ENCODE measurements at places on chromosomes 13 and 19.

DNA sequence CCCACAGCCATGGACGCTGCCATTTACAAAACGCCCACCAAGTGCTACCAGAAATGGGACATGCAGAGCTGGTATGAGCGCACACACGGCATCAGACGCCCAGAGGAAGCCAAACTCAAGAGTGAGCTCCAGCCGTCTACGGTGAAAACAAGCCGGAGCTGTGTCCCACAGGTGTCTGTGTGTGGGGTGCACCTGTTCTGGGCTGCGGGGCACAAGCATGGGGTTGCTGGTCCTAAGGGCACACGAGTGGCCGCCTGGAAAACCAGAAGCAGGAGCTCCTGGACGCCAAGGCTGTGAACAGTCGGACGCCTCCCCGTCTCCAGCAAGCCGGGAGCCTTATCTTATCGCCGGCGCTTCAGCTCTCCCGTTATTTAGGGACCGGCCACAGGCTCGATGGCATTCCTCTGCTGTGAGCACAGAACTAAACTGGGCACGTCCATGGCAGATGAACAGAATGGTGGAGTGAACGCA lies 1.3 kb downstream of the ADPRHL1 start:
- peaks cover 6% of the 10 kb centered on the region for H3K4me1 ChIP-seq
- no peak for DNase-seq
- peaks cover 4% of the 10 kb centered on the region for H3K36me3 ChIP-seq
- no peaks in the 10 kb centered on the region for H3K27me3 ChIP-seq
- no peak overlapping the region for H3K4me3 ChIP-seq
- no peak overlapping the region for H3K27ac ChIP-seq

DNA sequence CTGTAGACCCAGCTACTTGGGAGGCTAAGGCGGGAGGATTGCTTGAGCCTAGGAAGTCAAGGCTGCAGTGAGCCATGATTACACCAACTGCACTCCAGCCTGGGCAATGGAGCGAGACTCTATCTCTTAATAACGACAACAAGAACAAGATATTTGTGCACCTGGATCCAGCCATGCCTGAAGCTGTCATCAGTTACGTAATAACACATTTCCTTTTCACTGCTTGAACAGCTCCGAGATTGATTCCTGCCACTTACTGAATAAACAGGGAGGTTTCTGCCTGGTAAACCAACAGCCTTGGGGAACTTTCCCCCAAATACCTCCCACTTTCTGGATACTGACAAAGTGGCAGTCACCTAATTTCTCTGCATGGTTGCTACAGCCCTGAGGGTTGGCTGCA lies 5.4 kb downstream of the KANK2 start:
- no peak overlapping the region for H3K4me3 ChIP-seq
- no peaks in the 10 kb centered on the region for H3K27me3 ChIP-seq
- H3K36me3 ChIP-seq, result no peaks in the 10 kb centered on the region
- peaks cover 9% of the 10 kb centered on the region for H3K4me1 ChIP-seq
- DNase-seq, result no peak

DNA sequence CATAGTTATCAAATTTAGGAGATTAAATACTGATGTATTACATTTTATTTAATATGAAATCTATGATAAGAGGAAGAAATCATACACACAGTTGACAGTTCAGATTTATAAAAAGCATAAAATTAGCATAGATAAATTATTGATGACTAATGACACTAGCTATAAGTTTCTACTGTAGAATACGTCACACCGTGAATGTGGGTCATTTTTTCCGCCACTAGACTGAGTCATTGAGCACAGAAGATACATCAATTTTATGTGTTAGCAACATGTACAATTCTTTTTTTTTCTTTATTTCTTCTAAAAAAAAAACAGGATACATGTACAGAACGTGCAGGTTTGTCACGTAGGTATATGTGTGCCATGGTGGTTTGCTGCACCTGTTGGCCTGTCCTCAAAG lies 22.2 kb downstream of the AP2S1 start:
- no peaks in the 10 kb centered on the region for H3K27me3 ChIP-seq
- DNase-seq, result no peak
- no peaks in the 10 kb centered on the region for H3K4me1 ChIP-seq
- no peak overlapping the region for H3K27ac ChIP-seq

DNA sequence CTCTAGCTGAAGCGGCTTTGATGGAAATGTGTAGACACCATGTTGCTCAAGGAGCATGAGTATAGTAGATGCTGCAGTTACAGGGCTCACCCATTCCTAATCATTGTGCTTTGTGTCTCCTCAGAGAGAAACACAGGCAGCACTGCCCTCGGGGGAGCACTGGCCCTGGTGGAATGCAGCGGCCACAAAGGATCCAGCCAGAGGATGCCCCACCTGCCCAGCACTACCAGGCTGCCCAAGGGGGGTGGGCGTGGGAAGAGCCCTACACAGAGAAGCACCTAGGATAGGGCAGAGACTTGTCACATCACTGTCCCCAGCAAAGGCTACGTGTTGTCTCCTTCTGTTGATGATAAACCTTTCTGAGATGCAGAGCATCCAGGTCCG lies 9.0 kb downstream of the TUBA3C start:
- H3K4me3 ChIP-seq, result no peak overlapping the region
- H3K27ac ChIP-seq, result no peak overlapping the region
- H3K36me3 ChIP-seq, result no peaks in the 10 kb centered on the region
- DNase-seq, result no peak

- no peak for DNase-seq
- no peaks in the 10 kb centered on the region for H3K4me1 ChIP-seq
- no peak overlapping the region for H3K4me3 ChIP-seq
- no peaks in the 10 kb centered on the region for H3K36me3 ChIP-seq
- H3K27ac ChIP-seq, result no peak overlapping the region
- no peaks in the 10 kb centered on the region for H3K27me3 ChIP-seq
Measured at GRCh38 chr13:40605573-40605972, 60.9 kb downstream of the FOXO1 start.

GRCh38 chr13:24080134-24080533 lies 80.4 kb upstream of the SPATA13 start:
- H3K36me3 ChIP-seq, result no peaks in the 10 kb centered on the region
- no peak overlapping the region for H3K4me3 ChIP-seq
- DNase-seq, result no peak
- H3K27ac ChIP-seq, result no peak overlapping the region
- H3K4me1 ChIP-seq, result no peaks in the 10 kb centered on the region
- H3K27me3 ChIP-seq, result no peaks in the 10 kb centered on the region

DNA sequence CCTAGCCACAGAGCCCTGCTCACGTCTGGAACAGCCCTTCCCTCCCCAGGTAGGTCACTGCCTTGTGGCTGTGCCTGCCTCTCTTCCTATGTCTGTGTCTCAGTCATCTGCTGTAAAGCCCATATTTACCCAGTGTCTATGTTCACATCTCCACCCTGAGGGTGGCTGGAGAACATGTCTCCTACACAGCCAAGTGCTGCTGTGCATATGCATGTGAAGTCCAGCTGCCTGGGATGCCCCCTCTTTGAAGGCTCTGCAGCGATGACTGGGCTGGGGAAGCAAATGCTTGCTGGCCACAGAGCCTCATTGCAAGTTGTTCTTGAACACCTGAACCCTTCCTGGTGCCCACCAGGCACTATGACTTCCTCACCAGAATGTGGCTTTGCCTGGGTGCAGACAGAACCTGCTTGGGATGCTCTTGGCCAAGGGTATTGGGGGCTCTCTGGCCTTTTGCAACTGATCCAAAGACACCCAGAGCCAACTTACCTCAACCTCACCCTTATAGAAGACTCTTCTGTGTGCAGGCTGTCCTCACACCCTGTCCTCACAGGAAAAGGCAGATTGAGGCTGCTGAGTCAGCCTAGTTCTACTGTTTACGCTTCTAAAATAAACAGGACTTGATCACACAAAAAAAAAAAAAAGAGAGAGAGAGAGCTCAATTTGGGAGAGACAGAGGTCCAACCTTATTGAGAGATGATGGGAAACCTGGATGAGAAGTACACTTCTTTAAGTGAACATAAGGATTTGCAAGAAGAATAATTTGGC lies 26.5 kb downstream of the MRPL57 start:
- H3K4me1 ChIP-seq, result no peaks in the 10 kb centered on the region
- no peak for DNase-seq
- H3K4me3 ChIP-seq, result no peak overlapping the region
- no peaks in the 10 kb centered on the region for H3K36me3 ChIP-seq
- H3K27me3 ChIP-seq, result no peaks in the 10 kb centered on the region
- H3K27ac ChIP-seq, result no peak overlapping the region

DNA sequence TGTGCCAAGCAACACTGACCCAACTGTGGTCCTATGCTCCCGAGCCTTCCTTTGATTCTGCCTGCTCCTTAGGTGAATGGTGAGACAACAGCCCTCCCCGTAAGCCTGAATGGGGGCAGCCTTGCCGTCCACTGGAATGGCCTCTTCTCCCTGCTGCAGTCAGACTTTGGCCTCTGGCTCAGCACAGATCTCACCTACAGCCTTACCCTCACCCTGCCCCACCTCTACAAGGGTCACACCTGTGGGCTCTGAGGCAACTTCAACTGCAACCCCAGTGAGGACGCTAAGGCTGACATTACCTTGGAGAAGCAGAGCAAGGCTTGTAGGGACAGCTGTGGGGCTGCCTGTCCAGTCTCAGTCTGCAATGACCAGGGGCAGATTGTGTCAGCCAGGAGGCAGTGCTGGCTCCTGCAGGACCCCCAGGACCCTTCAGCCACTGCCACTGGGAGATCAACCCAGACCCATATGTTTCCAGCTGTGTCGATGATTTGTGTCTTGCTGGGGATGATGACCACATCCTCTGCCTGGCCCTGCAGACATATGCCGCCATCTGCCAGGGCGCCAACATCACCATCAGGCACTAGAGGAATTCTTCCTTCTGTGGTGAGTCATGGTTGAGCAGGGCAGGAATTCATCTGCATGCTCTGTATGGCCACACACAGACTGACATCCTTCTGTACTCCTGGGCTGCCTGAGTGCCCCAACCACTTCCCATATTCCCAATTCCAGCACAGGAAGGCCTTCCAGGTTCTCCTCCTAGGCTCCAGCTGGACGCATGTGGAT lies 27.3 kb upstream of the FXYD3 start:
- H3K4me1 ChIP-seq, result peaks cover 8% of the 10 kb centered on the region
- no peak overlapping the region for H3K27ac ChIP-seq
- no peaks in the 10 kb centered on the region for H3K27me3 ChIP-seq

- no peaks in the 10 kb centered on the region for H3K36me3 ChIP-seq
- no peak overlapping the region for H3K4me3 ChIP-seq
- no peaks in the 10 kb centered on the region for H3K4me1 ChIP-seq
- no peak overlapping the region for H3K27ac ChIP-seq
Measured at GRCh38 chr13:18953139-18953930, 228.3 kb downstream of the TUBA3C start.

- H3K4me1 ChIP-seq, result peaks cover 3% of the 10 kb centered on the region
- no peaks in the 10 kb centered on the region for H3K27me3 ChIP-seq
- no peaks in the 10 kb centered on the region for H3K36me3 ChIP-seq
- no peak for DNase-seq
- H3K27ac ChIP-seq, result no peak overlapping the region
Measured at GRCh38 chr19:38204728-38205127, 19.3 kb downstream of the DPF1 start.

GRCh38 chr19:12112701-12113100 lies 27.4 kb downstream of the ZNF20 start:
- DNase-seq, result no peak
- H3K4me3 ChIP-seq, result no peak overlapping the region
- H3K36me3 ChIP-seq, result 0 out of 2 replicates have a peak, but pooled peaks cover 3% of the 10 kb centered on the region
- no peaks in the 10 kb centered on the region for H3K27me3 ChIP-seq
- H3K4me1 ChIP-seq, result no peaks in the 10 kb centered on the region

DNA sequence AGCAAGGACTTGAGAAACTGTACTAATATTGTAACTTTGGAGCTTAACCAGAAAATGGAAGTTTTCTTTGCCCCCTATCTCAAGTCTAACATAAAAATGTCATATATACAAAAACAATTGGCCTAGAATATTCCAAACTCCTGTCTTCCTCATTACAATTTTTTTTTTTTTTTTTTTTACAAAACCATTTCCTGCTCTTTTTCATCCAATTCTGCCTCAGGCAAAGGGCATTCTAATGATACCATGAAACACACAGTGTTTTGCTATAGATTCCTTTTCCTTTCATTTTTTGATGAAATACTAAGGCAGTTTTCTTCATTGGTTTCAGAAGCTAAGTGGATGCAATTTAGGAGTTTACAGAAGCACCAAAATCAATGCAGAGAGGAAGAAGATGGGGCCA lies 119.7 kb downstream of the LHFPL6 start:
- H3K4me1 ChIP-seq, result no peaks in the 10 kb centered on the region
- no peak overlapping the region for H3K27ac ChIP-seq
- no peaks in the 10 kb centered on the region for H3K36me3 ChIP-seq
- no peak for DNase-seq
- H3K4me3 ChIP-seq, result no peak overlapping the region
- no peaks in the 10 kb centered on the region for H3K27me3 ChIP-seq

GRCh38 chr13:21333186-21333585 lies 125.9 kb downstream of the ZDHHC20 start:
- H3K4me1 ChIP-seq, result no peaks in the 10 kb centered on the region
- no peaks in the 10 kb centered on the region for H3K36me3 ChIP-seq
- no peaks in the 10 kb centered on the region for H3K27me3 ChIP-seq
- no peak for DNase-seq

DNA sequence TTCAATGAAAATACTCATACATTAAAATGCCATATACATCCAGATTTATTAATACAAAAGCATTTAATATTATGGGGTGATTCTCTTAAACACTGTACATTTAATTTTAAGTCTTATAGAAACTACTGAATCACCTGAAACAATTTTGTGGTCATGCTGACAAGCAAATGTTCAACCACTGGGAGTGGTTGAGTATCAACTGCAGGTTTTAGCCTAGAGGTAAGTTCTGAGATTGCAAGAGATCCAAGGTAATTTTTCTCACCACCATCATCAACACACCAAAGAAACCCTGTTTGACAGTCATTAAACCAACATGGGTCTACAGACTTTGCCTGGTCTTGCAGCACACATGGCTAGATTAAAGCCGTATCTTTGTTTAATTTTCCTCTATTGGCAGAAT lies 196.3 kb downstream of the LHFPL6 start:
- no peaks in the 10 kb centered on the region for H3K4me1 ChIP-seq
- no peak overlapping the region for H3K4me3 ChIP-seq
- H3K27ac ChIP-seq, result no peak overlapping the region

DNA sequence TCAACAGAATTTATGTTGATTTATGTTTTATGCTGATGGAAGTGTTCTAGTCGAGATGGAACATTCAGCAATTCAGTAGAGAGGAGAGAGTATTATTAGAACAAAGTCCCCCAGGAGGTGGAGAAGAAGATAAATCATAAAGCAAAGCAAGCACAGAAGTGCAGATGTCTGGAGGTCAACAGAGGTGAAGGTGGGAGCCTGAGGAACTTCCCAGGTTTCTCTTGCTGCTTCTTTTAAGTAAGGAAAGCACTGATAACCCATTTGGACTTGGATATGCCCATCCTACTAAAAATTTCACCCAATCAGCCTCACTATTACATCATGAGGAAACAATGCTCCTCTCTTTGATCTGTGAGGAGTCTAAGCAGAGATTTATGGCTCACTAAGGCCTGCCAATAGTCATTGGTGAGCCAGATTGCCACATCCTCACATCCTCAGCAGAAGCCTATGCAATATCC lies 98.8 kb downstream of the EPSTI1 start:
- H3K36me3 ChIP-seq, result no peaks in the 10 kb centered on the region
- H3K27me3 ChIP-seq, result no peaks in the 10 kb centered on the region
- no peak for DNase-seq
